WTC11 (cell line): ENCODE measurements at places on chromosomes 7 and 10. TPM values are rescaled to one million over a fixed set of nuclear protein-coding genes. Genes with fewer than 3 reads are reported as not detected.
A peak's percentile ranks its signal among the peaks of the same experiment; 100 is the strongest.

DNA sequence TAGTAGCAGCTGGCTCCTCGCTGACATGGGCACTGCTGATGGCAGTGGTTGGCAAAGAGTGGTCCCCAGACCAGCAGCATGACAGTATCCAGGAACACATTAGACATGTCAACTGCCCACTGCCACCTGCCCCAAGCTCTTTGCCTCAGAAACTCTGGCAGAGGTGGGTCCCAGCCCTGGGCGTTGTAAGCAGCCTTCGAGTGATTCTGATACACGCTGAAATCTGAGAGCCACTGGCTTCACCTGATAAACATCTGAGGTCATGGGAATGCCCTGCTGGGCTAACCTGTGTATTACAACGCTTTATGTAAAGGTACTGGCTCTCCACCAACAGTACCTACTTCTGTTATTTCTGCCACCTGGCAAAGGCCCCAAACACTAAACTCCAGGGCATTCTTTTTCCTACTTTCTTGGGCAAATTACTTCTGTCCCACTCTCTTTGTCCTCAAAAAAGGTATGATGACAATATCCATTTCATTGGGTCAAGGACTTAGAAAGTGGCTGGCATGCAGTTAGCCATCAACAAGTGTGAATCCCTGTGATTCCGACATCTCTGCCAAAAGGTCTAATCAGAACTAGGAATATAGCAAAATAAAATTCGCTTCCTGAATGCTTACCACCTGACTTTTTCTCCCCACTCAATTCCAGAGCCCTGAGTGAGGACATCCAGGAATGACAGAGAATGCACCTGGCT, 9.2 kb downstream of the SGMS1 start:
- no peaks in the 10 kb centered on the region for H3K36me3 ChIP-seq
- peak overlapping the region; percentile 82; the same call in 1 of the 2 replicates for H3K27ac ChIP-seq
- peak; percentile 53 for DNase-seq

The AKR1D1 gene
- 0.14 to 0.24 TPM (median 0.18 TPM) in 3 replicates for total RNA-seq

DNA sequence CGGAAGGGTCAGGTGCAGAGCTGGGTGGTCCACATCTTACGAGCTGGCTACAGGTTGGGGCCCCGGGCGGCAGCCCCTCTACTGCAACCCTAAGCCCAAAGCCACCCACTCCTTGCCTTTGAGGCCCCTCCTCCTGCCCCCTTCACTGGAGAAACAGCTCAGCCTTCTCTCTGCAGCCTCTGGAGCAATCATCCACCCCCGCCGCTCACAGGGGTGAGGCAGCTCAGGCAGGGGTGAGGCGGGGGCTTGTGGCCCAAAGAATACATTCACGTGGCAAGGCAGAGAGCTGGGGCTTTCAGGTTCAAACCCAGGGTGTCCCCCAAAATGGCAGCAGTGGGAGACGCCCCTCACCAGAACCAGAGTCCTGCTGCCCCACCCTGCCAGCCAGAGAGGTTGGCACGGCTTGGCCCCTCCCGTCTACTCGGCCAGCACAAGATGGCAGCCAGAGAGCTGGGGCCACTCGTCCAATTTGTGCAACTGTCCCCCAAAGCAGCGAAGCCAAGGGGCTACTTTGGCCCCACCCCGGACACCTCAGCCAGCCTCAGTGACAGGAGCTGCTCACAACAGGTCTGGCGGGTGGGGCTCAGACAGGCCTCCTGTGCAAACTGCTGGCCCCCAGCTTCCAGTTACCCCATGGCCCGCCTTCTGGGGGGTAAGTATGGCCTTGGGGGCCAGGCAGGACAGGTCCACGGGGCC, 7.2 kb downstream of the GNB2 start:
- H3K27ac ChIP-seq: no peak overlapping the region
- no peak overlapping the region for H3K4me3 ChIP-seq
- peaks cover 24% of the 10 kb centered on the region for H3K36me3 ChIP-seq
- no peaks in the 10 kb centered on the region for H3K27me3 ChIP-seq

DNA sequence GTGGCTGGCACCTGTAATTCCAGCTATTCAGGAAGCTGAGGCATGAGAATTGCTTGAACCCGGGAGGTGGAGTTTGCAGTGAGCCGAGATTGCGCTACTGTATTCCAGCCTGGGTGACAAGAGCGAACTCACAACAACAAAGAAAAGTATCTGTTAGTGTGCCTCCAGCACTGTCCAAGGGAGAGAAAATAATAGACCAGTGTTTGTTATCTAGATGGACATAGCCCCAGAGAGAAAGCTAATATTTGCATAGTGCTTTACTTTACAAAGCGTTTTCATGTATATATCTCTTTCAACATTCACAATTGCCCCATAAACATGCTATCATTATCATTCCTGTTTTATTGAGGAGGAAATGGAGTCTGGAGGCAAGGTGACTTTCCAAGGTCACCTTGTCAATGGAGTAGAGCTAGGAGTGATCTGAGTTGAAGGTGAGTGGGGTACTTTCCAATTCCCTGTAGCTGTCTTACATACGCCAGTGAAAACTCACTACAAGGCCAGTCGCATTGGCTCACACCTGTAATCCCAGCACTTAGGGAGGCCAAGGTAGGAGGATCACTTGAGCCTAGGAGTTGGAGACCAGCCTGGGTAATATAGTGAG, 49.7 kb upstream of the KIF5B start:
- DNase-seq: no peak
- peaks cover 9% of the 10 kb centered on the region for H3K4me1 ChIP-seq
- no peak overlapping the region for H3K4me3 ChIP-seq
- H3K27me3 ChIP-seq: peaks cover 9% of the 10 kb centered on the region

GRCh38 chr7:50734246-50734645, 48.5 kb downstream of the GRB10 start:
- H3K4me3 ChIP-seq: no peak overlapping the region
- H3K27me3 ChIP-seq: no peaks in the 10 kb centered on the region
- DNase-seq: no peak
- H3K27ac ChIP-seq: no peak overlapping the region
- H3K4me1 ChIP-seq: peaks cover 13% of the 10 kb centered on the region; the same call in 1 of the 2 replicates
- peaks cover 3% of the 10 kb centered on the region; the same call in 1 of the 2 replicates for H3K36me3 ChIP-seq
